COR-L47 (cell line): ENCODE measurements at places on chromosomes 2 and 18.

GRCh38 chr2:181357979-181358378 lies 99.2 kb upstream of the ITGA4 start:
- no peak for DNase-seq

- DNase-seq = no peak
Measured at GRCh38 chr2:46812361-46813019, 103.1 kb downstream of the MCFD2 start.

DNA sequence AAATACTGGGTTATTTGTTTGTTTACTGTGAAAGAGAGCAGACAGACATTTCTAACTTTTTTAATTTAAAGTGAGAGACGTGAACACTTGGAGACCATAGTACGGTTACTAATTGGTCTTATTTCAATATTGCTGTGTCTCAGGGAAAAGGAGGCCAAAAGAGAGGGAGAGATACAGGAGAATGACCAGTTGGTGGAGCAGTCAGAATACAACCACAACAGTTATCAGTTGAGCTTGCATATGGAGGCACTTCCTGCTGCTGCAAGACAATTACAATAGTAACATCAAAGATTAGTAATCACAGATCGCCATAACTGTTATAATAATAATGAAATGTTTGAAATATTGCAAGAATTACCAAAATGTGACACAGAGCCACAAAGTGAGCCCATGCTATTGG lies 58.2 kb downstream of the TWSG1 start:
- DNase-seq = no peak

GRCh38 chr2:190515687-190516086 lies 18.8 kb downstream of the NEMP2 start:
- no peak for DNase-seq

- DNase-seq = no peak
Measured at GRCh38 chr2:26298638-26299393, 47.1 kb upstream of the SELENOI start.

DNA sequence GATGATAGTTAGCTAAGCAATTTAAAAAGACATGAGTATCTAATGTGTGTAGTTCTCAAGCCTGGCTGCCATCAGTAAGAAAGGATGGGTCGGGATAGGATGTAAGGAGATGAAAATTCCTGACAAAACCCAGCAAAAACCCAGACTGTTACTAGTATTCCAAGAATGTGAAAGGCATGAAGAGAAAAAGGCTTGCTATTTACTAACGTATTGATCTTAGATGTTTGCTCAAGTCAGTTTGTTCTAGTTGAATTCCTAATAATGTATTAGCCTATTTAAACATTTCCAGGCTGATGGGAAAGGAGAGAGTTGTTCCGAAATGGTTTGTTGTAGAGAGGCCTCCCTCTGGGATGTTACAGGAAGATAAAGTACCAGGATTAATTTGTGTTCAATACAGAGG lies 88.2 kb downstream of the ZNF532 start:
- DNase-seq = no peak

DNA sequence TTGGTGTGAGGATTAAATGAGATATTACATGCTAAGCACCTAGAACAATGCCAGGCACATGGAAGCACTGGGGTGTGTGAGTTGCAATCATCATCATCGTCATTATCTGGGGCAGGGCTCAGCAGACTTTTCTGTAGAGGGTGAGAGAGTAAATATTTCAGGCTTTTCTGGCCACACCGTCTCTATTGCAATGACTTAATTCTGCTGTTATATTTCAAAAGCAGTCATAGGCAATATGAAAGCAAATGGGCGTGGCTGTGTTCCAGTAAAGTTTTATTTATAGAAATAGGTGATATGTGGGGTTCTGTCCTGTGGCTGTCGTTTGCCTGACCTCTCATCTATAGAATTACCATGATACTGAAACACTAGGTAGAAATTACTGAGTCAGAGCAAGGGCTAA lies 60.6 kb downstream of the IL1R2 start:
- DNase-seq = no peak

DNA sequence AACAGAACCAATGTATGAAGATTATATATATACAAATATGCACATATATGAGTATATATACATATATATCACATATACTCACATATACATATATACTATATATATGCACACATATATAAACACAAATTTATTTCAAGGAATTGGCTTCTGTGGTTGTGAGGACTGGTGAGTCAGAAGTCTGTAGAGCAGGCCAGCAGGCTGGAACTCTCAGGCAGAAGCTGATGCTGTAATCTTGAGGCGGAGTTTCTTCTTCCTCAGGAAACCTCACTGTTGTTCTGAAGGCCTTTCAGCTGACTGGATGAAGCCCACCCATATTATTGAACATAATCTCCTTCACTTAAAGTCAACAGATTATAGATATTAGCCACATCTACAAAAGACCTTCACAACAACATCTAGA lies 143.9 kb upstream of the CREB1 start:
- DNase-seq = no peak

GRCh38 chr2:74039611-74040010 lies 54.9 kb downstream of the TET3 start:
- DNase-seq = no peak

DNA sequence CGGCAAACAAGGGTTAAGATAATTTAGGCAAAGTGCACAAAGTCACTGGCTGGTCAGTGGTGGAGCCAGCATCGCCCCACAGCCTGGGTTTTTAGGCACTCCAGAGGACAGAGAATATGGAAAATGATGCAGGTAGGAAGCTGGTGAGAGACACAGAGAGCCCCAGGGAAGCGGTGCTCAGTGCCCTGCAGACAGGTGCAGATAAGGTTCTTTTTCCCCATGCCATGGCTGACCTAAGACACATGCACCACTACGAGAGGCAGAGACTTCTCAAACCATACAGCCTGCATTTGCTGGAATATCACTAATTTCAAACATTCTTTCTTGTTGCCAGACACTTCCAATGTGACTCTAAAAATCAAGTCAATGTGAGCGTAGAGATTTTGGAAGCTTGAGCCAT lies 205.7 kb upstream of the APCDD1 start:
- no peak for DNase-seq

DNA sequence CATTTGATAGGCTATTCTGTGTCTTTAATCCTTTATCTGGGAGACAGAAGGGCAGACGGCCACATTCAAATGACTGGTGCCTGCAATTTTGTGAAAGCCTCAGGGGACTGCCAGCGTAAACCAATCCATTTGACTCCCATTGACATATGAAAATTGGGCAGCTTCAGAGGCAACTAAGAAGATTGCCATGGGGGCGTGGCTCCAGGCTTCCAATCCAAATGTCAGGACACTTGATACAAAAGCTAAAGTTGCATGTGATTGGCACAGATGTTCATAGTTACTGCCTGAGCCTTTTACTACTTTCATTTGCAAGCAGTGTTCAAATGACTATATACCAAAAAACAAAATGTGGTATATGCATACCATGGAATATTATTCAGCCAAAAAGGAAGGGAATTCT lies 42.0 kb downstream of the SPC25 start:
- DNase-seq = peak; percentile 30

DNA sequence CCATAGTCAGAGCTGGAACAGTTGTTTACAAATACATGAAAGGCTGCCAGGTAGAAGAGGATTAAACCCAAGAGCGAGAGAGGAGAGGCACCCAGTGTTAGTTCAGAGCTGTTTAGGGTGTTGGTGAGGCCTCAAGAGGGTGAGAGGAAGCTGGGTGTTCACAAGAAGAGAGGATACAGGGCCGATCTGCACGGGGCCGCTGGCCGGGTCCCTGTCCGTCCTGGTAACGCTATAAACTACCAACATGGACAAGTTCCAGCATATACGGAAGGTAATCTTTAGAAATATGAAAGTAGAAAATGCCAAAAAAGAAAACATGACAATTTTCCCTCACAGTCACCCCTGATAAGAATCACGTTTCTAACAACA lies 109.7 kb downstream of the TMEM18 start:
- DNase-seq = no peak

GRCh38 chr2:138780446-138780880 lies 273 bp upstream of the NXPH2 start:
- no peak for DNase-seq

DNA sequence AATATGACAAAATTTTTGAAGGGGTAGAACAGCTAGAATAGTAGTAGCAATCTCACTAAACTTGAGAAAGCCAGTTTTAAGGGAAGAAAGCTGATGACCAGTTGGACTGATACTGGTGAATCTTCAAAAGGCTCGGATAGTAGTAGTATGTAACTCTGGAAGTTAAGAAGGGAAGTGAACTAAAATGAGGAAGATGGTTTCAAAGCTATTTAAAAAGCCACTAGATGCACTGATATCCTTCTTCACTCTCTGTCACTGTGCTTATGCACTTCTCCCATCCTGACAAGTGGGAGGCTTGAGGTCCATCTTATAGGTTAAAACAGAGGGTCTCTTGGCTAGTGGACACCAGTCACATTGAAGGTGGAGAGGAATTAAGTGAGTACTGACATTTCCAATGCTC lies 141.1 kb downstream of the NCOA1 start:
- no peak for DNase-seq

- DNase-seq = no peak
Measured at GRCh38 chr2:43604674-43605073, 8.8 kb upstream of the THADA start.

- no peak for DNase-seq
Measured at GRCh38 chr2:197800091-197800490, 4.3 kb upstream of the PLCL1 start.

- DNase-seq = no peak
Measured at GRCh38 chr2:45681675-45682074, 30.2 kb downstream of the PRKCE start.

- no peak for DNase-seq
Measured at GRCh38 chr2:49577041-49577440, 422.7 kb upstream of the FSHR start.

DNA sequence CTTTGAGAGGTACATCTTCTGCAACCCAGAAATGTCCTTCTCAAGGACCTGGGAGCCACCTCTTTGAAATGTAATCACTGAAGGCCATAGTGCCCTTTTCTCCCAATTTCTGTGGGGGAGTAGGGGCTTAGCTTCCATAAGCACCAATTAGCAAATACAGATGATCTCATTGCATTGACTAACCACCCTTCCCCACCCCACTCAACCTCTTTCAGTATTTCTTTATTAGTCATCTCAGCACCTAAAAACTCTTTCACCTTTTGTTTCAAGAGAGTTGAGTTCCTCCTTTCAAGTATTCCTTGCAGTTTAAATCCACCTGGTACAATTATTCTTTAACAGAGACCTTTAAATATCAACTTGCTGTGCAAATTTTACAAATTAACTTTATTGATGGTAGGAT lies 1011.8 kb upstream of the CDH2 start:
- DNase-seq = no peak

GRCh38 chr18:36537289-36537688 lies 239.8 kb downstream of the FHOD3 start:
- DNase-seq = no peak

DNA sequence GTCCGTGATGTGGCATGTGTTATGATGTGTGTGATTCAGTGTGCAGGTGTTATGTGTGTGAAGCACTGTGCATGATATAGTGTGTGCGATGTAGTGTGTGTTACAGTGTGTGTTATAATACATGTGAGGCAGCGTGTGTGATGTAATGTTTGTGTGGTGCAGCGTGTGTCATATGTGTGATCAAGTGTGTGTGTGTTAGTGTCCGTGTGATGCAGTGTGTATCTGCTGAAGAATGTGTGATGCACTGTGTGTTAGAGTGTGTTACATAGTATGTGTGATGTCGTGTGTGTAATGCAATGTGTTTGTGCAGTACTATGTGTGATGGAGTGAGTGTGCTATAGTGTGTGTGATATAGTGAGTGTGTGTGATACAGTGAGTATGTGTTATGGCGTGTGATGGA lies 182.8 kb upstream of the SOX11 start:
- no peak for DNase-seq

- no peak for DNase-seq
Measured at GRCh38 chr2:219844401-219845091, 217.1 kb downstream of the SLC4A3 start.

DNA sequence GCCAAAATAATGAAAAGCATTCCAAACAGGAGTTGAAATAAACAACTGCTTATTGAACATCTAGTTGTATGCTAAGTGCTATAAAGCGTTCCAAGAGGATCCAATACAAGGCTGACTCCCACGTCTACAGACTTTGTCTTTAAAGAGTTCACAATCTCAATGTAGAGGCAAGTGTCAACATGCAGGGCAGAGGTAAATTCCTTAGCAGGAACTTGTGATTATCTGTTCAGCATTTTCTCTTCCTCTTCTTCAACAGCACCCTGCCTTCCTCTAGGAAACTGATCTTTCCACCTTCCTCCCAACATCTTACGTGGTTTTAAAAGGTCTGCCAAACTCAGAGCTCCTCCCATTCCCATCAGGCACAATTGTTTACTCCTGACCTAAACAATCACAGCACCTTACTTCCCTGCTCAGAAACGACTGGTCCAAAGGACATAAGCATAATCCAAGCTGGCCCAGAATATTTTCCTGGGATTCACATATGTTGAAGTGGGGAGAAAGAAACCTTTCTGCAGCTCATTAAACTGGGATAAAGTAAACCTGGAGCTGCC lies 83.9 kb downstream of the ITSN2 start:
- no peak for DNase-seq

GRCh38 chr2:142542431-142542910 lies 335.0 kb upstream of the KYNU start:
- no peak for DNase-seq

GRCh38 chr2:176280156-176280555 lies 10.9 kb downstream of the MTX2 start:
- no peak for DNase-seq

DNA sequence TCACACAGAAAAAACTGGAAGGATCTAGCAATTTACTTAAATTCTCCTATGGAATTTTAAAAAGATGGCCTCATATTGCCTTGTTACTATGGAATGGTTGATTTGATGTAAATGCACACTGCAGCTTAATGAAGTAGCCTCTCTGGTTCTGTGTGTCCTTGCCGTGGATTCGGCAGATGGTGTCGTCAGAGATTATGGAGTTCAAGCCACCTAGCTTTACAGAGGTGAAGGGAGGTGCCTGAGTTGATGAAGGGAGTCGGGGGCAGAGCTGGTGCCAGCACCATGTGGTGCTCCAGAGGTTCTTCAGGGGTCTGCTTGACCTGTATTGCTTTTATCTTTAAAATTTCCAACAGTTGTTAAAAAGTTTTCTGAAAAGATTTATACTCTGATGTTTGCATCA lies 48.8 kb downstream of the ASAP2 start:
- DNase-seq = no peak

GRCh38 chr2:157262248-157262647 lies 4.7 kb downstream of the GALNT5 start:
- DNase-seq = no peak

GRCh38 chr2:115573756-115574155 lies 1131.3 kb downstream of the DPP10 start:
- DNase-seq = no peak

DNA sequence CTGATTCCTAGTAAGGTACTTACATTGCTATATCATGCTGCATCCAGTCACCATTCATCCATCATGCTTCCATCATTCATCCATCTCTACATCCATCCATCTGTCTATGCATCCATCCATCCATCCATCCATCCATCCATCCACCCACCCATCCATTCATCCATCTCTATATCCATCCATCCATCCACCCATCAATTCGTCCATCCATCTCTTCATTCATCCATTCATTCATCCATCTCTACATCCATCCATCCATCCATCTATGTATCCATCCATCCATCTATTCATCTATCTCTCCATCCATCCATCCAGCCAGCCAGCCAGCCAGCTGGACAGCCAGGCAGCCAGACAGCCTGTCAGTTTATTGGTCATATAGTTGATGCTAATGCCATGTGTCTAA lies 20.7 kb downstream of the PRKCE start:
- DNase-seq = no peak

- no peak for DNase-seq
Measured at GRCh38 chr2:199756211-199756610, 94.8 kb downstream of the FTCDNL1 start.
